ENCODE measurements at places on chromosomes 2 and 18.

- no peak for DNase-seq
These were observed 2.4 kb upstream of the KCNF1 start for GRCh38 chr2:10909050-10909995.

GRCh38 chr2:134690629-134691215 is 28.1 kb downstream of the TMEM163 start:
- DNase-seq = no peak

DNA sequence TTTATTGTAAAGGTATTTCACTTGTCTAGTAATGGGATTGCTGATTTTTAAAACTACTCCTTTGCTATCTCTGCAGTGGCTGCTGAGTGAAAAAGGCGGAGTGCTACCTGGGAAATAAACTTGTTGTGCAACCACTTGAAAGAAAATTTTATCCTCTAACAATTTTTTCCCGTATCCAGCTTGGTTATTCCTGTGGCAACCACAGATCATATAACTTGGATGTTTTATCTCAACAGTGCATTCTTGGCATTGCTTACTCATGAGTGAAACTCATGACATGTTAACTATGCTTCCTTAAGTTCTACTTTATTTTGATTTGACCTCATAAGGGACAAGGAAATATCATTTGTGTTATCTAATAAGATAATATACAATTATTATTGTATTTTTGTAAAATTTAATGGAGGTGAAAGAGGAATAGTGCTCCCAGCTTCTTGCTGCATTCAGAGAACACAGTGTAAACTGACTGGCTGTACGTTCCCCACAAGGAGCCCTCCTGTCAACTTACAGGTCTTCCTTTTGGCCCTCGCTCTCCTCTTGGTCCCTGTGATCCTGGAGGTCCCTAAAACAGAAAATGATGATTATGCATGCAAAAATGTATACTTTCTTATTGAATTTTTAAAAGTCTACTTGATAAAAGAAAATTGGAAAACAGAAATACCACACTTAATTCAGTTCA is 82.7 kb downstream of the COL5A2 start:
- no peak for DNase-seq

- no peak for DNase-seq
These were observed 84.8 kb downstream of the VRK2 start for GRCh38 chr2:58131191-58132011.

DNA sequence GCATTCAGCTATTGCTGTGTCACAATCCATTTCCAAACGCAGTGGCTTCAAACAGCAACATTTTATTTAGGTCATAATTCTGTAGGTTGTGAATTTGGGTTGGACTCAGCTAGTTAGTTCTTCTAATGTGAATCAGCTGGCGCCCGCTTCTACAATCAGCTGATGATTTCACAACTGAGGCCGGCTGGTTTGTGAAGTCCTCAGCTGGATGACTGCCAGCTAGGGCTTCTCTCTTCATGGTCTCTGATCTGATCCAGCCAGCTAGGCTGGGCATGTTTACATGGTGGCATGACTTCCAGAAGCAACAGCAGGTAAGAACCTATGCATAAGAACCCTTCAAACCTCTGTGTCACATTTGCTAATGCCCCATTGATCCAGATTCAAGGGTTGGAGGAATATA is 172.0 kb downstream of the SLC4A10 start:
- no peak for DNase-seq

GRCh38 chr2:136126021-136126420 is 8.1 kb upstream of the CXCR4 start:
- no peak for DNase-seq

DNA sequence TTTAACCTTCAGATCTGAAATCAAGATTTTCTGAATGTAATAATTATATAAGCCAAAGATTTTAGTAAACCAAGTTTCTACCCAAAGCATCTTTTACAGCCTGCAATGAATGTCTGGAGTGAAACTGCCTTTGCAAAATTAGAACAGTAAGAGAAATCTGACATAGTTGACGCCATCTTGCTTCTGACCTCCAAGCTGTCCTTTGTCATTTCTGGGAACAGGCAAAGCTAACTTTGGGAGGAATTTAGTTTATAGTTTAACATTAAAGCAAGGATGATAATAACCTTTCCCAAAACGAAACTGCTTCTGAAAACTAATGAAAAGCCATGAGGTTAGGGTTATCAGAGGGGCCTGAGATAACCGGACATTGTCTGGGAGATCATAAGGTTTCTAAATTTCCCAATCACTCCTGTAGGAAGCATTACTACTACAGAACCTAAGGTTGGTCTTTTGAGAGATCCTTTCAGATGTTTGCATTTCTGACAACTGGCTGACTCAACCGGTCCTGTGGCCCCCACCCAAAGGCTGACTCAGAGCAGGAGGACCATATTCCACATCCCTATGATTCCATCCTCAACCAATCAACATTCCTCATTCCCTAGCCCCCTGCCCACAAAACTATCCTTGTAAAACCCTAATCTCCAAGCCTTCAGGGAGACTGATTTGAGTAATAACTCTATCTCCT is 124.5 kb downstream of the TMEM131 start:
- DNase-seq = no peak

GRCh38 chr18:8422391-8422790 is 186.8 kb upstream of the RAB12 start:
- no peak for DNase-seq

DNA sequence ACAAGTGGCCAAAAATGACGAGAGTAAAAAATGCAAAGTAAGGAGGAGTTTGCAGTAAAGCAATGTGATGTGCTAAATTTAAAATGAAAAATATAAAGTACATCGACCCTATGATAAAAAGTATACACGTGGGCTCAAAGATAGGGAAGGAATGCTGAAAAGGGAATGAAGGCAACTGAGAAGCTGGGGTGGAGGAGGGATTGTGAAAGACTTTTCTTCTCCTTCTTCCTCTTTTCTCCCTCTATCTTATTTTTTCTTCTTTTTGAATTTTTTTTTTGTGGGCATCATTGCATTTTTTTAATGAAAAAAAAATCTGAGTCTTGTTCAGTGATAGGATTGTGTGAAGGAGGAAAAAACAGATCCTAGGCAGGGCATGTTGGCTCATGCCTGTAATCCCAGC is 57.6 kb upstream of the STK17B start:
- DNase-seq = no peak

- DNase-seq = no peak
These were observed 111.5 kb downstream of the COMMD1 start for GRCh38 chr2:62016957-62017356.

- no peak for DNase-seq
These were observed 13.4 kb upstream of the PAX3 start for GRCh38 chr2:222311978-222312738.

GRCh38 chr2:99725820-99726219 is 236.0 kb upstream of the REV1 start:
- no peak for DNase-seq

DNA sequence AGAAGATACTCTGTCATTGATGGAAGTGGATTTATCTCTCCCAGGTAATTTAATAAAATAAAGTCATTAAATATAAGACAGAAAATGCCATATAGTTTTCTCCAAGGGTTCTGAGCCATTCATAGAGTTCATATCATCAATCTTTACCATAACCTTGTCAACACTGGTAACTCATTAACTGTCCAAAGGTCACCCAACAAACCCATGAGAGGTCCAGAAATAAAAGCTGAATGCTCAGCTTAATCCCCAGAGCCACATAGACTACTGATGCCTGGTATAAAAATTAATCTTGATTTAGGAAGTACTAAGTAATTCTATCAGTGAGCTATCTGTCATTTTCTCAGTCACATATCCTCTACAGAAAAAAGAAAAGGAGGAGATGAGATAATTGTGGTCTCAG is 903.0 kb upstream of the DDX18 start:
- no peak for DNase-seq

DNA sequence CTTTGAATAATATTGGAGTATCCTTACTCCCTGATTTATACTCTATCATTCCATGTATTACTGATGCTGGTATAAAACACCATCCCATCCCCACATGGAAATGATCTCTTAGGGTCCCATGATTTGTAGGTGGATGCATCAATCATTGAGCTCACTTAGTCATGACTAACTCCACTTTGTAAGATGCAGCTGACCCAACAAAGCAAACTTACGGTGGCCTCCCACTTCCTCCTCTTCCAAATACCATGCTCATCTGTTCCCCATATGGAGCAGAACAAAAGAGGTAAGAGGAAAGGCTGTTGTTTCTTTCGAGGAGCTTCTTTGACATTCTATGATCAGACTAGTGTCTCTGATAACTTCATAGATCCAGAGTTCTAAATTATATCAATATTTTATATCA is 640.2 kb upstream of the SLC39A10 start:
- DNase-seq = no peak

DNA sequence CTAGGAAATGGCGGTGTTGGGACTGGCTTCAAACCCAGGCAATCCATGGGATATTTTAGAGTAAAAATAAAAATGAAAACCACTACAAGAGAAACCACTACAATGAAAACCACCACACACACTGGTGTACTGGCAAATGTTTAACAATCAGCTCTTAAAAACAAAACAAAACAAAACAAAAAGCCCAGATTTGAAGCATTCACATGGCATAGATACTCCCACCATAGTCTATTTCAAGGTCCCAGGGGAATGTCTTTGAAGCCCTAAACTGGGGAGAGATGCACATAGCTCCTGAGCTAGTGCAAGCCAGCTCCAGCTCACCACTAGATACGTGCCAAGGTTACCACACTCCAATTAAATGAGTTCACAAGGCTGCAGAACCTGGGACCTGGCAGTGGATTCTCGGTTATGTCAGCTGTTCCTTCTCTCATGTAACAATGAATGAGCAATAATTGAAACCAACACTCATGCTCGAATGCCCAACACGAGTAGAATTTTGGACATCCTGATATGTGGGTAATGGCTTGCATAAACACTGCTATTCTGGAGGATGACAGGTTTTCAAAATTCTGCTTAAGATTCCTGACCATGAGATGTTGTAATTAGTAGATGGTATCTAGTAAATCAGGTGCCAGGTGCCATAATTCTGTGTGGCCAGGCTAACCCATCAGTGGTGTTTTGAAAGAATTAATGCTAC is 102.2 kb downstream of the OSBPL6 start:
- DNase-seq = no peak

GRCh38 chr18:32848826-32849225 is 76.0 kb upstream of the KLHL14 start:
- no peak for DNase-seq

DNA sequence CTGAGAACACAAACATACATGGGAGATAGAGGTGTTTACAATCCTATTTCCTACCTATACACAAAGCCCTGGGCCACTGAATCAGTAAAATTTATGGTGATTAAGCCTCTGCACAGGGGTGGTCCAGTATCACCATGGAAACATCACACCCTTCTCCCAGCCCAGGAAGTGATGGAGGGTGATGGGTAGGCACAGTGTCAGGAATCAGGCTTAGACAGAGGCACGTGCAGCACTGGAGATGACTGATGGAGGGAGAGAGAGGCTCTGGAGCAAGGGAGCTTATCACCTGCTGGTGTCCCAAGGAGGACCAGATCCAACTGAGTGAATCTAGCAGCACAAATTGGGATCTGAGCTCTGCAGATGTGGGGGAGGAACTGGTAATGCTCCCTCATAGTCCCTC is 117.2 kb downstream of the RPIA start:
- no peak for DNase-seq

DNA sequence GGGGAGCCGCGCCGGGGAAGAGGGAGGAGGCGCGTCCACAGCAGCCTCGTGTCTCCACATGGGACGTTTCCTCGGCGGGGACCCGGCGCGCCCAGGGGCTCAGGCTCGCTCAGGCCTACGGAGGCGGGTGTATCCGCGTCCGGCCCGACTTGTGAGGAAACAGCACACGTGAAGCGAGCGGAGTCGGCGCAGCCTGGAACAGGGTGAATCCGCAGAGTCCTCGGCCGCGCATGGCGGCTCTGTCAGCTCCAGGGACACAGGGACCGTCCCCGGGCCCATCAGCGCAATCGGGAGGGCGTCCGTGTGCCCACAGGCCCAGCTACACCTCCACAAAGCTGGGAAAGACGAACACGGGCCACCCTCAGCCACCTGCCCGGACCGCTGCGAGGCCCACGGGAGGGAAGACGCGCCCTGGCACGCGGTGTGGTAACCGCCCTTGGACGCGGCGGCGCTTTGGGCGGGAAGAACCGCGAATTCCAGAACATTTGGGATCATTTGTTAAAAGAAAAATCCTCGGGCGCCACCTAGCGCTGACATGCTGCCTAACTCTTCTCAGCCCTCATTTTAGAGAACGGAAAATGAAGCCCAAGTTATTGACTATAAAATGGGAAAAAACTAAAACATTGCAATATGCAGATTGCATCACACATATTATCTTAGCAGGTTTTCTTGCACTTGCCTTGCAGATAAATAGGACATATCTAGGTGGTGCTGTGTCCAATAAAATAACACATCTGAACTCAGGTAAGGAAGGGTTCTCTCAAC is 40.4 kb downstream of the TMEM18 start:
- DNase-seq = peak; percentile 54

GRCh38 chr2:130160131-130160530 is 15.2 kb upstream of the CCDC74B start:
- DNase-seq = no peak

GRCh38 chr2:101821828-101822458 is 124.4 kb downstream of the MAP4K4 start:
- DNase-seq = no peak

DNA sequence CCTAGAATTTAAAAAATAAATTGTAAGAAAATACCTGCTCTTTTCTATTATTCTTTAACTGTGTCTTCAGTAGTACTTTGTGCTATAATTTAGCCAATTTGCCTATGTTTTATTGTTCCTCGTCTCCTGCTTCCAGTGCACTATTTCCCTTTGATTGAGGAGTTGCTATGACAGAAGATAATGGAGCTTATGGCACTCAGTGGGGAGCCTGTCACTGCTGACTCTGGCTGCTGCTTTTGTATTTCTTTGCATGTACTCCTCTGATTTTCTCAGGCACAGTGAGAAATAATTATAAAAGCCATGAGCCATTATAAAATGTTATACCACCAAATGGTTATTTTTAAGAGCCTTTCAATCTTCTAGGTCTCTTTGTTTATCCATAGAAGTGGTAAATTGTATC is 1310.8 kb upstream of the SLC39A10 start:
- no peak for DNase-seq

DNA sequence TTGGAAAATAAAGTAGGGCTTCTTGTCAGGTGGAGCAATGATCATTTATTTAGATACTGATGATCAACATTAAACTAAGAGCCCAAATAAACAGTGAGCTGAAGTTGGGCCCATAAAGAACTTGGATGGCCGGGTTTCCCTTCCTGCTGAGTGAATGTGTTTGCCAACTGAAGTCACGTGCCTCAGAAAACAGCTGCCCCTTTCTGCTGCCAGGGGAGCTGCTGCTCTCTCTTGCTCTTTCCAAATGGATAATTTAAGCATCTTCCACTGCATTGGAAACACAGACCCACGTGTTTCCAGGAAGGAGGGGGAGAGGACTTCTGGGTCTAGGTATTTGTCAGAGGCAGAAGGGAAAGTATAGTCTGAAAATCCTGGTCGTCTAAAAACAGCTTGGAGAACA is 22.9 kb upstream of the NCKAP5 start:
- DNase-seq = no peak

DNA sequence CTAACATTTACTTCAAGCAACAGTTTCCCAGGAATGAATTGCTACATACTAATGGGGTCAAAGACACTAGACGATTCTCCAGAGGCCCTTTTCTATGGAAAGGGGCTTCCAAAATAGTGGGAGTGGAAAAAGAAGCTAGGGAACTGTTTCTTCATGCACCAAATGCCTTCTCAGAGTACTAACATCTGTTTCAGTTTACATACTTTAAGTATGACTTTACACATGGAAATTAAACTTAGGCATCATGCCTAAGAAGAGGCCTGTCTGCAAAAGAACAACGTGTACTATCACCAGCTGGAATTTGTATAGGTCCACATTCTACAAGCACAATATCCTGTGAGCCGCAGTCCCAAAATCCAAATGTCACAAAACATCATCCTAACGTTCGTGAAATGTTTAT is 29.4 kb upstream of the WDR75 start:
- no peak for DNase-seq

GRCh38 chr18:76428396-76429261 is 66.4 kb downstream of the ZNF516 start:
- no peak for DNase-seq

All from activated CD4-positive, alpha-beta T cell treated with anti-CD3 and anti-CD28 coated beads, Interleukin-2, amount 50 U/mL, for 1 hour (primary cell).